Ascending aorta (tissue), 2 donors: ENCODE measurements at places on chromosomes 2 and 18.

DNA sequence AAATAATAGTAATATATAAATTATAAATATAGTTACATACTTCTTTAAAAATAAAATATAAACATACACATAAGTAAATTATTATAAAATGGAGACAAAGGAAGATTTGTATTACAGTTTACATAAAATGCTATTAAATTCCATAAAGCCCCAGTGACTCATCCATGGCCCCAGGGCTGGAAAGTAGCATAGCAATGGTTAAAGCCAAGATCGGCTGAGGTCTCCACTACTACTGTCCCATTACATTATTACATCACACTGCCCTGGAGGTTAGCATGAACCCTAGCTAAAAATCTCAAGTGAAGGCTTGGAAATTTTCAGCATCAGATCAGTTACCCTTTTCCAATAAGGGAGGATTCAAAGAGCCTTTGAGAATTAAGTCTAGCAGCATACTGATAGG, 936.2 kb downstream of the DSC3 start:
- no peak for DNase-seq
- no peaks in the 10 kb centered on the region for H3K36me3 ChIP-seq
- H3K27me3 ChIP-seq = no peaks in the 10 kb centered on the region
- H3K27ac ChIP-seq = no peak overlapping the region
- no peaks in the 10 kb centered on the region for H3K4me1 ChIP-seq

GRCh38 chr2:74511104-74511989, 2.9 kb upstream of the TLX2 start:
- H3K4me1 ChIP-seq = peaks cover 27% of the 10 kb centered on the region
- no peak overlapping the region for H3K27ac ChIP-seq
- peaks cover 36% of the 10 kb centered on the region for H3K27me3 ChIP-seq
- no peak for DNase-seq
- no peaks in the 10 kb centered on the region for H3K36me3 ChIP-seq

GRCh38 chr2:148614014-148614321, 30.6 kb upstream of the EPC2 start:
- no peaks in the 10 kb centered on the region for H3K27me3 ChIP-seq
- H3K4me3 ChIP-seq = no peak overlapping the region
- H3K36me3 ChIP-seq = no peaks in the 10 kb centered on the region
- peak overlapping the region; percentile 55 for H3K27ac ChIP-seq

GRCh38 chr2:76984359-76984758, 537.8 kb downstream of the LRRTM4 start:
- no peaks in the 10 kb centered on the region for H3K4me1 ChIP-seq
- no peak overlapping the region for H3K4me3 ChIP-seq
- H3K36me3 ChIP-seq = no peaks in the 10 kb centered on the region
- H3K27me3 ChIP-seq = no peaks in the 10 kb centered on the region

DNA sequence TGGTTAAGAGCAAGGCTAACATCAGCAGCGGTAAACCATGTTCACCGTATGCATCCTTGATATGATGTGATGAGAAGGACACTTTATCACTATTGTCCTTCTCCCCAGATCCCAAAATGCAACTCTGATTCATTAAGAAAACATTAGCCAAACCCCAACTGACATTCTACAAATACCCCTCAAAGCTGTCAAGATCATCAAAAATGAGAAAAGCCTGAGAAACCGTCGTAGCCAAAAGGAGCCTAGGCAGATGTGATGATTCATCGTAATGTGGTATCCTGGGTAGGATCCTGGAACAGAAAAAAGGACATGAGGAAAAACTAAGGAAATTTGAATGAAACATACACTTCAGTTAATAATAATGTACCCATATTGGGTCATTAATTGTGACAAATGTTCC, 67.3 kb upstream of the ST6GAL2 start:
- peaks cover 3% of the 10 kb centered on the region for H3K4me1 ChIP-seq
- H3K36me3 ChIP-seq = no peaks in the 10 kb centered on the region
- no peak for DNase-seq
- no peak overlapping the region for H3K4me3 ChIP-seq
- H3K27ac ChIP-seq = no peak overlapping the region

DNA sequence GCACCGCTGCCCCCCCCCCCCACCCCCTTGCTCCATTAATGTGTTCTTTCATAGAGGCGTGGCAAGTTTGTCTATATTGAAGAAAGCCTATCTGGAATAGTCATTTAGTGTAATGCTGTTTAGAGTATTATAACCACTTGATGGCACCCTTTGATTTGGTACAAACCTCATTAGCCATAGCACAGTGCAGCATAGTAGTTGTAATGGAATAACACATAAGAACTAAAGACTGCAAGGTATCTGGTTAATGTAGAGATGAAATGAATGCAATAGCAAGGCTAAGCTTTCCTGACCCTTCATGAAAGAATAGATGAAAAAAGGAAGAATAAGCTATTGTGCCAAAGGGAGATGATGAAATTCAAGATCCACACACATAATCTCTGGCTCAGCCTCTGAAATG, 81.9 kb downstream of the EHBP1 start:
- H3K36me3 ChIP-seq = no peaks in the 10 kb centered on the region
- H3K27me3 ChIP-seq = no peaks in the 10 kb centered on the region
- H3K27ac ChIP-seq = no peak overlapping the region
- no peaks in the 10 kb centered on the region for H3K4me1 ChIP-seq
- DNase-seq = no peak

DNA sequence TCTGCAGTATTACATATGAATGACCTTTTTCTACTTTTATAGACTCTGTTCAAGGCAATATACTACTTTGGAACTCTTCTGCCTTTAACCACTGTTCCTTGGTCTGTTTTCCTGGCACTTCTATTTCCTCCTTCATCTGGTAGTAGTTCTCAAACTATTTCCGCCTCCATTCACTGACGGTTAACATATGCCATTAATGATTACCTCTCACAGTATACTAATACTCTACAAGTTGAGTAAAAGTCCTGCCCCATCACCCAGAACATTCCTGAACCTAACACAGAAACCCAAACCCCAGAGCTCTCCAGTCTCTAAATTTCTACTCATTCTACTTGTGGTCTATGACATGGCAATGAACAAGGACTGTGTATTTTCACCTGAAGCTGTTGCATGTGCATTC, 4.5 kb downstream of the GFPT1 start:
- H3K4me3 ChIP-seq = no peak overlapping the region
- no peak overlapping the region for H3K27ac ChIP-seq
- DNase-seq = no peak
- H3K4me1 ChIP-seq = peaks cover 4% of the 10 kb centered on the region
- H3K36me3 ChIP-seq = no peaks in the 10 kb centered on the region
- no peaks in the 10 kb centered on the region for H3K27me3 ChIP-seq

- DNase-seq = no peak
- H3K27ac ChIP-seq = no peak overlapping the region
- H3K4me1 ChIP-seq = no peaks in the 10 kb centered on the region
- no peak overlapping the region for H3K4me3 ChIP-seq
Observed at GRCh38 chr2:108189316-108189715, 50.5 kb upstream of the SULT1C3 start.

- DNase-seq = no peak
- no peak overlapping the region for H3K27ac ChIP-seq
- no peaks in the 10 kb centered on the region for H3K27me3 ChIP-seq
- H3K36me3 ChIP-seq = no peaks in the 10 kb centered on the region
- no peak overlapping the region for H3K4me3 ChIP-seq
Observed at GRCh38 chr2:206075113-206075512, 10.9 kb downstream of the INO80D start.

DNA sequence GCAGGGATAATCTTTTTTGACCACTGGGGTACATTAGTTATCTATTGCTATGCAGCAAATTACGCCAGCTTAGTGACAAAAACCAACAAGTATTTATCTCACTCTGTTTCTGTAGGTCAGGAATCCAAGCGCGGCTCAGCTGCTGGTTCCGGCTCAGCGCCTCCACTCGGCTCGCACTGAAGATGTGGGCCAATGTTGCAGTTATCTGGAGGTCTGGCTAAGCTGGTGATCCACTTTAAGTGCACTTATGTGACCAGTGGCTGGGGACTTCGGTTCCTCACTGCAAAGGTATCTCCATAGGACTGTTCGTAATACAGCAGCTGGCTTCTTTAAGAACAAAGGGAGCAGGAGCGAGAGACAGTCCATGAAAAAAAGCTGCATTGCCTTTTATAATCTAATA, 591.9 kb downstream of the TMEM182 start:
- no peaks in the 10 kb centered on the region for H3K27me3 ChIP-seq
- H3K4me1 ChIP-seq = no peaks in the 10 kb centered on the region
- H3K36me3 ChIP-seq = no peaks in the 10 kb centered on the region
- H3K27ac ChIP-seq = no peak overlapping the region
- H3K4me3 ChIP-seq = no peak overlapping the region

DNA sequence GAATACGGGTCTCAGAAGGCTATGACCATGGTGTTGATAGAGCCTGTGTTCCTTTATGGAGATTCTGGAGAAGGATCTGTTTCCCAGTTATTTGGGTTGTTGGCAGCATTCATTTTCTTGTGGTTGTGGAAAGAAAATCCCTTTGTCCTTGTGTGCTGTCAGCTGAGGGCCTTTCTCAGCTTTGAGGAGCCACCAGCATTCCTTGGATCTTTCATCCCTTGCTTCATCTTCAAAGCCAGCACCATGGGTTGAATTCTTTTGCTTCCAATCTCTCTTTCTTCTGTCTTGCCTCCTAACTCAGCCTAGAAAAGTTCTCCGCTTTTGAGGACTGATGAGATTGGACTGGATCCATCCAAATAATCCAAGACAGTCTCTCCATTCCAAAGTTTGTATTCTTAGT, 103.2 kb upstream of the MMADHC start:
- no peaks in the 10 kb centered on the region for H3K27me3 ChIP-seq
- no peak overlapping the region for H3K4me3 ChIP-seq
- no peaks in the 10 kb centered on the region for H3K36me3 ChIP-seq
- H3K4me1 ChIP-seq = no peaks in the 10 kb centered on the region

GRCh38 chr2:66233981-66234380, 200.9 kb upstream of the MEIS1 start:
- H3K4me1 ChIP-seq = no peaks in the 10 kb centered on the region
- no peak overlapping the region for H3K4me3 ChIP-seq
- no peaks in the 10 kb centered on the region for H3K36me3 ChIP-seq
- H3K27ac ChIP-seq = no peak overlapping the region

GRCh38 chr2:218027426-218028188, 24.8 kb upstream of the TNS1 start:
- no peaks in the 10 kb centered on the region for H3K36me3 ChIP-seq
- DNase-seq = peak; percentile 63
- no peaks in the 10 kb centered on the region for H3K27me3 ChIP-seq
- peaks cover 19% of the 10 kb centered on the region for H3K4me1 ChIP-seq

- H3K27me3 ChIP-seq = no peaks in the 10 kb centered on the region
- no peaks in the 10 kb centered on the region for H3K4me1 ChIP-seq
- DNase-seq = no peak
- no peak overlapping the region for H3K4me3 ChIP-seq
- no peak overlapping the region for H3K27ac ChIP-seq
Observed at GRCh38 chr18:50895350-50896045, 16.6 kb downstream of the ME2 start.

- H3K36me3 ChIP-seq = no peaks in the 10 kb centered on the region
- H3K4me3 ChIP-seq = no peak overlapping the region
- no peaks in the 10 kb centered on the region for H3K27me3 ChIP-seq
- DNase-seq = no peak
- no peak overlapping the region for H3K27ac ChIP-seq
- H3K4me1 ChIP-seq = no peaks in the 10 kb centered on the region
Observed at GRCh38 chr2:235858881-235859280, 309.3 kb downstream of the GBX2 start.

DNA sequence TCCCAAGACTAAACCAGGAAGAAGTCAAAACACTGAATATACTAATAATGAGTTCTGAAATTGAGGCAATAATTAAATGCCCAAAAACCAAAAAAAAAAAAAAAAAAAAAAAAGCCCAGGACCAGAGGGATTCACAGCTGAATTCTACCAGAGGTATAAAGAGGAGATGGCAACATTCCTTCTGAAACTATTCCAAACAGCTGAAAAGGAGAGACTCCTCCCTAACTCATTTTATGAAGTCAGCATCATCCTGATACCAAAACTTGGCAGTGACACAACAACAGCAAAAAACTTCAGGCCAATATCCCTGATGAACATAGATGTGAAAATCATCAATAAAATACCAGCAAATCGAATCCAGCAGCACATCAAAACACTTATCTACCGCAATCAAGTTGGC, 108.5 kb upstream of the COL3A1 start:
- no peaks in the 10 kb centered on the region for H3K36me3 ChIP-seq
- no peaks in the 10 kb centered on the region for H3K27me3 ChIP-seq
- no peaks in the 10 kb centered on the region for H3K4me1 ChIP-seq
- H3K27ac ChIP-seq = no peak overlapping the region
- H3K4me3 ChIP-seq = no peak overlapping the region
- DNase-seq = no peak

GRCh38 chr18:43705850-43706249, 428.6 kb upstream of the SYT4 start:
- H3K4me1 ChIP-seq = no peaks in the 10 kb centered on the region
- no peaks in the 10 kb centered on the region for H3K27me3 ChIP-seq
- no peaks in the 10 kb centered on the region for H3K36me3 ChIP-seq
- no peak for DNase-seq

DNA sequence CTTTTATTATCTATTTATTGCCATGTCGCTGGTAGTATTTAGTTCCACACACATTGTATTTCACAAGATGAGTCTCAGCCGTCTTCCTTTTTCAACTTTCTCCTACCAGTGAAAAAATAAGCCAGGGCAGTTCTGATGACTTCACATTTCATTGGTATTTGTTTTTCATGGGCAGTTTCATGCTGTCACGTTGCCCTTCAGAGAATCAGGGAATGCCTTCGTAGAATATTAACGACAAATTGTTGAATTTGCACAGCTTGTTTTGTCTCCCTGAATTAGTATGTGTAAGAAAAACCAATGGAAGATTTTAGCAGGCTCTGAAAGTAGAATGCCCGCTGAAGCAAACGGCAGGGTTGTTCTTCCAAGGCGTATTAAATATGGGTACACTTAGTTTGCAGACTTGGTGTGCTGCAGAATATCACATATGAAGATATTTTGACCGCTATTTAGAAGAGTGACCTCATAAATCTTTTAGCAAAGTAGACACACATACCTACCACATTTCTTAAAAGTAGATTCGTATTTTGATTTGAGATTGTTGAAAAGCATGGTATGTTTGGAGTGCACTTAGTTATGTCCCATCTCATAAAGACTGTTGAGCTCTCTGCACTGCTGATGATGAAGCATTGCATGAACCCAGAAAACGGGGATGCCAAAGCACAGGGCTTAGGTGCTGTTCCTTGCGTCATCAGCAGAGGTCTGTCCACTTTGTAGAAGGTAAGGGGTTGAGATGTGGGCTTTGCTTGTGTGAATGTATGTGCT, 2.9 kb downstream of the NEDD4L start:
- peak overlapping the region; percentile 97 for H3K4me3 ChIP-seq
- no peaks in the 10 kb centered on the region for H3K27me3 ChIP-seq
- peak overlapping the region; percentile 29 for H3K27ac ChIP-seq
- H3K4me1 ChIP-seq = no peaks in the 10 kb centered on the region
- no peaks in the 10 kb centered on the region for H3K36me3 ChIP-seq
- DNase-seq = no peak

GRCh38 chr18:5744659-5745058, 150.7 kb downstream of the TMEM200C start:
- H3K4me3 ChIP-seq = no peak overlapping the region
- no peak overlapping the region for H3K27ac ChIP-seq
- H3K36me3 ChIP-seq = no peaks in the 10 kb centered on the region

DNA sequence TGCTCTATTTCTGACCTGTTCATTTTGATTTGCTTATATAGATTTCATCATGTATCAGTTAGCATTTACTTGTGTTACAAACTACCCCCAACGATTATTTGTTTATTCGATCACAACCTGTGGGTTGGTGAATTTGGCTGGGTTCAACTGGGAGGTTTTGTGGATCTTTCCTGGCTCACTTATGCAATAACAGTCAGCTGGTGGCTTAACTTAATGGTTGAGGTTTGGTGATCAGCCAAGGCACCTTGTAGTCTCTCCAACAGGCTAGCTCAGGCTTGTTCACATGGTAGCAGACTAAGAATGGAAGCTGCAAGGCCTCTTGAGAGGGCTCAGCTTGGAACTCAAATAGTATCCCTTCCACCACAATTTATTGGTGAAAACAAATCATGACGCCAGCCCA, 5.4 kb upstream of the PUM2 start:
- no peak overlapping the region for H3K27ac ChIP-seq
- H3K4me1 ChIP-seq = no peaks in the 10 kb centered on the region
- H3K4me3 ChIP-seq = no peak overlapping the region
- no peak for DNase-seq
